NCI-H69 (cell line): ENCODE measurements at places on chromosomes 7 and 10.

DNA sequence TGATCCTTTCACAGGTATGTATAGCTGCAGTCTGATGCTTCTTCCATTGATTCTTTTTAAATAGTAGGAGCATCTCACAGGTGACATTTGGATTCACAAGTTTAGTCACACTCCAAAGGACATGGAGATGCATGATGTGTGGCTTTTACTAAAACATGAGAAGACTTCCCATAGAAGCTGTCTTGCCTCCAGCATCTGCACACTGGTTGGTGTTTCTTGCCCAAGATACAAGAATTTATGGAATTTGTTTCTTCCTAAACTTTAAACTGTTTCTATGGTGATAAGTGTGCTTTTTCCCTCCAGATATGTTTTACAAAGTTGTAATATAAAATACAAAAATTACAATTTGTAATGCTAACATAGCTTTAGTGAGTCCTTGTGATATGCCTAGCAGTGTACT is 24.2 kb downstream of the ADIRF start:
- DNase-seq, result no peak

GRCh38 chr10:95501203-95502094 is 59.7 kb downstream of the SORBS1 start:
- DNase-seq, result peak; percentile 43

GRCh38 chr10:70512149-70512639 is 33.6 kb downstream of the PALD1 start:
- no peak for DNase-seq

- peak; percentile 7 for DNase-seq
These were observed 42.4 kb downstream of the VWA2 start for GRCh38 chr10:114281461-114281860.

GRCh38 chr10:76640806-76641205 is 996.8 kb downstream of the KCNMA1 start:
- peak; percentile 53 for DNase-seq

- peak; percentile 97 for DNase-seq
These were observed 1156.6 kb upstream of the AUTS2 start for GRCh38 chr7:68441645-68442044.

- no peak for DNase-seq
These were observed 211.1 kb downstream of the GALNT17 start for GRCh38 chr7:71343039-71343438.

GRCh38 chr10:35940141-35941041 is 298.3 kb upstream of the FZD8 start:
- DNase-seq, result peak; percentile 93

- peak; percentile 74 for DNase-seq
These were observed 20.5 kb upstream of the COL1A2 start for GRCh38 chr7:94374231-94374630.

GRCh38 chr10:71072823-71073210 is 139.6 kb upstream of the UNC5B start:
- DNase-seq, result no peak

DNA sequence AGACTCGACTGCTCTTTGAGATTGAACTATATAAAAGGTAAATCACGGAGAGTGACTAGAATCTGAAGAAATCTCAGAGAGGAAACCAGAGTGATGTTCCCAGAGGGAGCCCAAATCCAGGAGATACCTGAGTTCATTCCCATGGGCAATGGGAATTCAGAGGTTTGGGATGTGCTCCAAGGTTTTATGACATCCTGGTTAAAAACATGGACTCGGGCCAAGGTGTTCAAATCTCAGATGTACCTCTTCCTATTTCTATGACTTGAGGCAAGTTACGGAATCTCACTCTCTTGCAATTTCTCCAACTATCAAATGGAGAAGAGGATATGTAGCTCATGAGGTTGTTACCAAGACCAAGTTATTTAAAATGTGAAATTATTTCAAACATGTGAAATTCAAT is 54.5 kb upstream of the RAB18 start:
- DNase-seq, result no peak

GRCh38 chr10:103525901-103526300 is 32.4 kb downstream of the NEURL1 start:
- DNase-seq, result no peak

GRCh38 chr10:3740157-3740871 is 44.7 kb downstream of the KLF6 start:
- DNase-seq, result no peak

GRCh38 chr10:102121739-102122372 is 1.7 kb upstream of the LDB1 start:
- DNase-seq, result peak; percentile 3

DNA sequence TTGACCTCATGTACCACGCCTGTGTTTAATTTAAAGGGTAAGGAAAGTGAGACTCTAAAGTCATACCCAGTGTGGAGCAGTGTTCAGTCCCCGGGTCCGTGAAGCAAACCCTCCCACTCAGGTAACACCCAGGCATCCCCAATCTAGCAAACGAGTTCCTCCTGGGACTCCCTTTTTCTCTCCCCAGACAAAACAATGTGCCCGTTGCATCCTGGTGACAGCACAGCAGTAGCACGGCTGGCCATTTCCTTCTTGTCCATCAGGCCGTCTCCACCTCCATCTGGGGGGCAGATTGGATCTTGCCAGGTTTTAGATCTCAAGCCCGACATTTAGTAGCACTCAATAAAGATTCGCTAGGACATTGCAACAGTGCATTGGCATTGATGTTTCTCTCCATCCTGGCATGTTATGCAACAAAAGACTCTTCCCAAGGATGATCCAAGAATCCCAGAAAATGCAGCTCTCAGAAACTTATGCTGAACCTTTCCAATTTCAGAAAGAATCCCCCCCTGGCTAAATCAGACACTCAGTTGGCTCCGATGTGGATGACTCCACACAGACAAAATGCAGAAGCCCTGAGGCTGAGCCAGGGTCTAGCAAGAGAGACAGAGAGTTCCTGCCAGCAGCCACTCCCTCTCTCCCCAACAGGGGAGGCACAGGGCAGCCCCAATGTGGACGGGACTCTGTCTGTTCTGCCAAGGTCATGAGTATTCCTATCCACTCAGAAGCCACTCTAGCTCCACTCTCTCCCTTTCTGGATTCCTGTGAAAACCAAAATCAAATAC is 274.5 kb upstream of the MGMT start:
- no peak for DNase-seq

DNA sequence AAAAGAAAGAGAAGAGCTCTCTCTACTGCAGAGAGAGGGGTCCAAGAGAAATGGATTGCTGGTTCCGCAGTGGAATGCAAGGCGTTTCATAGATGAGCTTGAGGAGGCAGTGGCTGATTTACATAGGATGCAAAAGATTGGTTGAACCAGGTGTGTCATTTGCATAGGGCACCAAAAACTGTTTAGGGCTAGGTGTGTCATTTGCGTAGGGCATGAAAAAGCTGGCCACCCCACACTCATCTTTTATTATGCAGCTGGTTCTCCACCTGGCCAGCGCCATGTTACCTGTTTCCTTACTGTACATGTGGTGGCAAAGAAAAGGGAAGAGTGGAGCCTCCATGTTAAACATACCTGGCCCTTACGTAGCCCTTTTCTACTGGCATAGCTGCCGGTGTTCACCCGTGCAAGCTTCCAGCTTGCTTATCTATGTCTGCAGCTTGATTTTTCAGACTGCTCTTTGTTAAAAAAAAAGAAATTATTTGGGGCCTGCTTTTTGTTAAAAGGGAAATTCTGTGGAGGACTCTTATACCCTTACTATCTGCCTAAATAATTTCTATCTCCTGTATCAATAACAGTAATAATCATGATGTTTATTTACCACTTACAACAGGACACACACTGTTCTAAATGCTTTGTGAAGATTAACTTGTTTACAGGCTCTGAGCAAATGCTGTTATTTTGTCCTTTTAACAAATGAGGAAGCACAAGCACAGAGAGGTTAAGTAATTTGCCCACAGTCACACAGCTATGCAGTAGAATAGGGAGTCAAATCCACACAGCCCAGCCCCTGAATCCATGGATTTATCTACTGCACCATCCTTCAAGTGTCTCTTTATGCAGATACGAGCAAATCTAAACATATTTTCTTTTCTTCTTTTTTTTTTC is 33.3 kb downstream of the CASP7 start:
- no peak for DNase-seq

DNA sequence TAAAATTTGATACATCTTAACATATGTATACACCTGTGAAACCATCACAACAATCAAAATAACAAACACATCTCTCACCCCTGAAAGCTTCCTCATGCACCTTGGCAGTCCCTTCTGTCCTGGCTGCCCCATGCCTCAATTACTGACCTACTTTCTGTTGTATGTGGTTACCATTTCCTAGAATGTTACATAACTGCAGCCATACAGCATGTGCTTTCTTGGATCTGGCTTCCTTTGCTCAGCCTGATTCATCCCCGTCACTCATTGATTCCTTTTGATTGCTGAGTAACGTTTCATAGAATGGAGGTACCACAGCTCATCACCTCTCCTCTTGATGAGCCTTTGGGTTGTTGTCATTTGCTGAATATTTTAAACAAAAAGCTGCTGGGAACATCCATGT is 165.3 kb downstream of the CELF2 start:
- DNase-seq, result no peak

- DNase-seq, result no peak
These were observed 123.9 kb downstream of the PCLO start for GRCh38 chr7:83038787-83039186.

DNA sequence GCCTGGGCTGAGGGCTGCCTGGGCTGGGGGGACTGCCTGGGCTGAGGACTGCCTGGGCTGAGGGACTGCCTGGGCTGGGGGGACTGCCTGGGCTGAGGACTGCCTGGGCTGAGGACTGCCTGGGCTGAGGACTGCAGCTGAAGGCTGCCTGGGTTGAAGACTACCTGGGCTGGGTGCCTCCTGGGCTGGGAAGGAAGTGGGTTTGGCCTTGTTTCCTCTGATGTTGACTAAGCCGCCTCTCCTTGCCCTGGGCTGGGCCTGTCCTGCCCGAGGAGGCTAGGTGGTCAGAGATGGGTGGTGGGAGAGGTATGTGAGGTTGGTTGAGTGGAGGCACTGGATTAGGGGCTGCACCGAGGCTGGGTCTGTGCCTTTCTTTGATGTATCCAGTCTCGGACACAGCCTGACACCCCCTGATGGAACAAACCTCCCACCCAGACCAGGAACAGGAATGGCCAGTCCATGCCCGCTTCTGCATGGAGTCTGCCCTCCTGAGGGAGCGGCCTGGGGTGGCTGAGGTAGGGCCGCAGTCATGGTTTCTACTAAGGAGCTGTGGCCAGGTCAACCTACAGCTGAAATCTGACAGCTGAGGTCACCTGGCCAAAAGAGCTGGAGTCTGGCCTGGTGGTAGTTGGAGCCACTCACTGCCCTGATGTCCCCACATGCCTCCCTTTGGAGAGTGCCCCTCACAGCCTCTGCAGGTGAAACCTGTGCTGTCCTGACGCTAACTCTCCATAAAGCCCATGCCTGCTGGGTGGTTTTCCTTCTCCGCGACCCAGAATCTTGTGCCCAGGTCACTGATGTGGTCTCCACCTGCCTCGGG is 22.3 kb downstream of the SCART1 start:
- DNase-seq, result no peak

DNA sequence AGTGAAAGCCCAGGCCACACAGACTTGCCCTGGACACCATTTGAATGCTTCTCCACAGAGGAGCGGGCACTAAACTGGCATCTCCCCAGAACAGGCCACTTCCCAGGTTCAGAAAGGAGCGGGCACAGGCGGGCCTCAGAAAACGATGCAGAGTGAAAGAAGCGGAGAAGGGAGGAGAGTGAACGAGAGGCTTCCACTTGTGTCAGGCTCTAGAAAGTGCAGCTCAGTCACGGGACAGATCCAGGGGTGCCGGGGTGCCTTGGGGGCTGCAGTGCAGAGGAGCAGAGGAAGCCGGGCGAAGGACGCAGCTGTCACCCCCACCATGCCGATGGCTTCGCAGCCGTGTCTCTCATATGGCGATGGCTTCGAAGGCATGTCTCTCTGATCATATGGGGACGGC is 26.1 kb upstream of the PRKAR1B start:
- no peak for DNase-seq

DNA sequence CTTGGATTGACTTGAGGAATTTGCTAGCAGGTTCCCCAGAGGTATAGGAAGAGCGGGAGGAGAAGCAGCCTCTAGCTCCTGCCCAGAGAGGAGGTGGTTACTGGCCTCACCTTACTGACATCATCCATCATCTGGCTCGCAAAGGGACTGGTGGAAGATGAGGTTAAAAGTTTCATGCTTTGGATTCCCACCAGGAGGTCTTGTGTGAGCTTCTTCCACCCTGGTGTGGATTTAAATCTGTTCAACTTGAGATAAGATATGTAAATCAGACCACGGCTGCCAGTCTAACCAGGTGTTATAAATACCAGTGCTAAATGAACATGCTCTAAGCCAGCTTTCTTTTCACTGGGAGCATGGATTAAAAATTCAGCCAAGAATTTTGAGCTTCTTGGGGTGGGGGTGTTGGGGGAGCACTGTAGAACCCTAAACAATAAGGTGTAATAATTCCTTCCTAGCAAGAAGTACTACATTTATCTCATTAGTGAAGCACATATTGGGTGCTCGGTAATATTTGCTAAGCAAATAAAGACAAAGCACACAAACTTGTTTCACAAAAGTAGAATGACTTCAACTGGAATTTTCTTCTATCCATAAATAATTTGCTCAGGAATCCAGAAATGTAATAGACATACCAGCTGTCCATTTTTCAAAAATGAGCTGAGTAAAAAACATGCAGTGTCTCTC is 7.8 kb downstream of the PROSER2 start:
- no peak for DNase-seq

DNA sequence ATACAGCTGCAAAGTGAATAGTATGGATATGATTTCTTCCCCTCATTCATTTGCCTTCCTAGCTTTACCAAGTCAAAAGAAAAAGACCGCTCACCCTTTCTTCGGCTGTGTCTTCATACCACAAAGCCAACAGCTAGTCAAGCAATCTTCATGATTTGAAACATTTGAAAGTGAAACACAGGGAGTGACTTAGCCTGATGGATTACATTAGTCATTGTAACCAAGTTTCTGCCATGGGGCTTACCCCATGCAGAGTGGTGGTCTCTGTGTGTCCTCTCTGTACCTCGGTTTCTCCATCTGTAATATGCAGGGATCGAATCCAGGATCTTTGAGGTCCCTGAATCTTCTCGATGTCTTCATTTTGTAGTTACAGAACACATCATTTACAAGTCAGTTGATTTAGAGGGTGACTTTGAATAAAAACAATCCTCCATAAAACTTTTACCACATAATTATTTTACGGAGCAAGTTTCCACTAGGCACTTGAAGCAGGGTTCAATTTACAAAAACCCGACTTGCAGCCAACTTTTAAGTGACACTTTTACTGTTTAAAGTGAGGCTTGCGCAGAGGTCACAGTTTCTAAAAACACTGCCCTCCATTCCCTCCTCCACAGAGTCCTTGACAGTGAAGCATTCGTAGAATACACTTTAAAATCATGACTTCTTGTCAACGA is 2.2 kb upstream of the LGI1 start:
- no peak for DNase-seq
